ENCODE measurements at places on chromosomes 6 and 20.
A peak's percentile ranks its signal among the peaks of the same experiment; 100 is the strongest.

- no peak for DNase-seq
Measured at GRCh38 chr6:122930252-122931180, 65.5 kb upstream of the CLVS2 start.

DNA sequence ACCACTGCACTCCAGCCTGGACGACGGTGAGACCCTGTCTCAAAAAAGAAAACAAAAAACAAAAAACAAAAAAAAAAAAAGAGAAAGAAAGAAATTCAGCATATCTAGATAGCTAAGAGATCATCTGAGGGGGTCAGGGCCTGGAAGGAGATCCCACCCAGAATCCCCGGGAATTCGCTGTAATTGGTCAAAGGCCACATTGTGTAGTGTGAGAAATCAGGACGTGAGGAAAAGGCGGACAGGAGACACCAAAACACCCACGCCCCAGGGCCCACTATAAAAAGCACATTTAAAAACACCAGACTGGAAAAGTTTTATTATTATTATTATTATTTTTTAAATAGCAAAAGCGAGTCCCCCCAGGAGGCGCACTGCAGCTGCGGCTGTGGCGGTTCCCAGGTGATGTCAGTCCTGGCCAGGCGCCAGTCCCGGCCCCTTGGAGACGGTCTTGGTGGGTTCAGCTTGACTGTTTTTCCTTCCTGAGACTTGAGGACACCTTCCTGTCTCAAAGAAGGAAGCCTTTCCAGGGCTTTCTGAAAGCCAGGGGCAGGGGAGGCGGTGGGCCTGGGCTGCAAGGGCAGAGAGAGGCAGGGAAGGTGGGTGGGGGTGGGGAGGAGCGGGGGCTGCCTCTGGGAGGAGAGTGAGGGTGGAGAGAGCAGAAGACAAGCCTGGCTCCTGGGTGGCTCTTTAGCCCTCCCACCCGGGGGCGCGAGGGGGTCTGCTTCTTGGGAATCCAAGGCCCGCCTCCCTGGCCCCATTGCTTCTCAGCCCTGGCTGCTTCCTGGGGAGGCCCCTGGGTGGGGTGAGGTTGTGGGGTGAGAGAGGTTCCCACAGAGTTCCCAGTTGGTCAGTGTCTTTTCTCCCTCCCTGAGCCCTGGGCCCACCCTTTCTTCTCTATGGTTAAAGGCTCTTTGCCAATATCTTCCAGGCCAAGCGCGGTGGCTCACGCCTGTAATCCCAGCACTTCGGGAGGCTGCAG lies 14.5 kb downstream of the TCF15 start:
- no peak for DNase-seq

- no peak for DNase-seq
Measured at GRCh38 chr6:110439356-110439755, 24.0 kb upstream of the DDO start.

DNA sequence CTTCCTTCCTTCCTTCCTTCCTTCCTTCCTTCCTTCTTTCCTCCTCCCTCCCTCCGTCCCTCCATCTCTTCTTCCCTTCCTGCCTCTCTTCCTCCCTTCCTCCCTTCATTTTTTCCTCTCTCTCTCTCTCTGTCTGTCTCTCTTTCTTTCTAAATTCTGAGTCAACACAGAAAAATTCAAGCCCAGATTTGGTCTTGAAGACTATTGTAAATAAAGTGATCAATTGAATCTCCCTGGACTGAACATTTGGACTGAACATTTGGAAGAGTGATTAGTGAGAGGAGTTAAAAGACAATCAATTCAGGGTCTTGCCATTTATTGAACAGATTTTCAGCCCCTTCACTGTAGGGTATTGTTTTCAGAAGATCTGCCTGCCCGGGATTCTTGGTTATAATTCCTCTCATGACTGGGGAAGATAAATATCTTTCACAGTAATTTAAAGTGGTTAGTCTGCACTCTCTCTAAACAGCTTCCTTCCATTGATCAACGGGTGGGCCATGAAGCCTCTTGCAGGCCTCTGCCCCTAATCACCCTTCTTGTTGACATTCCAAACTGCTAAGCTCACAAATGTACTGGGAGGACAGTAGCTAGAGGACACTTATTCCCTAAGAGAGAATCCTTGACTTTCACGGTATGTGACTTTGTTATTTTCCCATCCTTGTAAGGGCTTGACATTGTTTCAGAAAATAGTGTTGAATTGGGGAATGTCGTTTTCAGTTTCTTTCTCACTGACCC lies 101.7 kb upstream of the BMP2 start:
- DNase-seq, result no peak

GRCh38 chr20:37749620-37750403 lies 56.0 kb downstream of the CTNNBL1 start:
- no peak for DNase-seq

DNA sequence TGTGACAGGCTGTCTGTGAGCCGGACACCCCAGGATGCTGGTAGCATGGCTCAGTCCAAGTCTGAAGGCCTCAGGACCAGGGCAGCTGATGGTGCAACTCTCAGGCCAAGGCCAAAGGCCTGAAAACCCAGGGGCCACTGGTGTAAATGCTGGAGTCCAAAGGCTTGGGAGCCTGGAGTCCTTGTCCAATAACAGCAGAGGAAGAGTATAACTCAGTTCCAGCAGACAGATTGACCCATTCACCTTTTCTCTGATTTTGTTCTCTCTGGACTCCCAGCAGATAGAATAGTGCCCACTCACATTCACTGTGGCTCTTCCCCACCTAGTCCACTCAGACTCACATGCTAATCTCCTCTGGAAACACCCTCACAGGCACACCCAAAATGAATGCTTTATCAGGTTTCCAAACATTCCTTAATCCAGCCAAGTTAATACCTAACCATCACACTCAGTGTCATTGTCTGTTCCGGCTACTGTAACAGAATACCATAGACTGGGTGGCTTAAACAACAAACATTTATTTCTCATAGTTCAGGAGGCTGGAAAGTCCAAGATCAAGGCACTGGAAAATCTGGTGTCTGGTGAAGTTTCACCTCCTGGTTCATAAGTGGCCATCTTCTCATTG lies 5.0 kb upstream of the TRAF3IP2 start:
- no peak for DNase-seq

DNA sequence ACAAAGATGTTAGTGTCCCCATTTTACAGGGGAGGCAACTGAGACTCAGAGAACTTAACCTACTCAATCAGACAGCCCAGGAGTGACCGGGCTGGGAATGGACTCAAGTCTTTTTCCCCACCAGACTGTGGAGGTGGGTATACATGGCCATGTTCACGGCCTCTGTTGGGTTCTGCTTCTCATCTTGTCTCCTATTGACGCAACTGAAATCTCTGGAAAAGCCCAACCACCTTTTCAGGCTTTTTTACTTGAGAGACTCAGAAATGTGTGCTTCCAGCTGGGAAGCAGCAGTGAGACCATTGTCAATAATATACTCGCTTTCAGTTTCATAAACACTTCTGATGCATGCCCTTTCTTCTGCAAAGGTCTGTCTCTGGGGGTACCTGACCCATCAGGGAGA lies 70.7 kb downstream of the SOBP start:
- DNase-seq, result no peak

GRCh38 chr6:56938649-56939191 lies 16.2 kb upstream of the BEND6 start:
- peak; percentile 41 for DNase-seq

DNA sequence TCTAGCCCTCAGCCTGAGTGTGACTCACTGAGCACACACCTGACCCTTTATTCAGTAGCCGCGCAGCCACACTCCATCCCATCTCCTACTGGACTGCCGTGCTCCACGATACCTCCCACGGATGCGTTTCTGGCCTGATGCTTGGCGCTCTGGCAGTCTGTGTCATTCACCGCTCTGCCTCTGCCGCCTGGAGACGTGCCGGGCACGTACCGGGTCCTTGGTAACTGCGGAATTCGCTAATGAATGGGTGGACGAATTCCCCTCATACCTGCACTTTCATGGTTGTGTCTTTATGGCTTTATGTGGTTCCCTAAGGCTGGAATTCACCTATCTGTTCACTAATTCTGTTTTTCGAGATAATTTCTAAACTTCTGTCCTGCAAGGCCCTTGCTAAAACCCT lies 405.7 kb downstream of the QKI start:
- no peak for DNase-seq

- no peak for DNase-seq
Measured at GRCh38 chr6:139990856-139991465, 616.5 kb upstream of the CITED2 start.

DNA sequence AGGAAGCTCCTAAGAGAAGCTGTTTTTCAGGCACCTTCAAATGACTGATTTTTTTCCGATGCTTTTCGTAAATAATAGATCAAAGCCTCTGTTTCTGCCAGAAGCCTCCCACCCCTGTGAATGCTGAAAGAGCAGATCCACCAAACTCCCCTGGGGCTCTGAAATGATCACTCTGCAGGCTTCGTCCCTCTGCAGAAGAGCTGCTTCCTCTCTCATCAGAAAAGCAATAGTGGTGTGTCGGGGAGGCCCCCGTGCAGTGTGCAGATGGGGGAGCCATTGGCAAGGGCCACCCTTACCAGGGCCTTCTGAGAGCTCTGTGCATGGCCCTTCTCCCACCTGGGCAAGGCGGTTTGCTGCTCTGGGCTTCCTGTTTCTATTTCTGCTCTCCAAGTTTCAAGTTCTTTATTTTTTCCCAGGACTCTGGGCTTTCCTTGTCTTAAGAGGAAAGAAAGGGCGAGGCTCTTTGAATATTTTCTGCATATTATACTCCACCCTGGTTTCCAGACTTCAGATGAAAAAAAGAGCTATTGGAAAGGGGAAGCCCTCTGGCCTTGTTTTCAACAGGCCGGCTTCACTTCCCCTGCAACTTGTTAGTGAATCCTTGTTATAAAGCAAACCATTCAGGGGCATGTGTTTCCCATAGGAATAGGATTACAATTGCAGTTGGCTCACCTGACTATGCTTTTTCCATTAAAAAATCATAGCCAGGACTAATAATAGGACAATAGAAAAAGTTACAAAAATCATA lies 155.2 kb downstream of the TTLL2 start:
- no peak for DNase-seq

GRCh38 chr6:97175806-97176205 lies 107.2 kb downstream of the MMS22L start:
- DNase-seq, result no peak

GRCh38 chr20:63854069-63854765 lies 7.1 kb upstream of the ABHD16B start:
- DNase-seq, result peak; percentile 66

DNA sequence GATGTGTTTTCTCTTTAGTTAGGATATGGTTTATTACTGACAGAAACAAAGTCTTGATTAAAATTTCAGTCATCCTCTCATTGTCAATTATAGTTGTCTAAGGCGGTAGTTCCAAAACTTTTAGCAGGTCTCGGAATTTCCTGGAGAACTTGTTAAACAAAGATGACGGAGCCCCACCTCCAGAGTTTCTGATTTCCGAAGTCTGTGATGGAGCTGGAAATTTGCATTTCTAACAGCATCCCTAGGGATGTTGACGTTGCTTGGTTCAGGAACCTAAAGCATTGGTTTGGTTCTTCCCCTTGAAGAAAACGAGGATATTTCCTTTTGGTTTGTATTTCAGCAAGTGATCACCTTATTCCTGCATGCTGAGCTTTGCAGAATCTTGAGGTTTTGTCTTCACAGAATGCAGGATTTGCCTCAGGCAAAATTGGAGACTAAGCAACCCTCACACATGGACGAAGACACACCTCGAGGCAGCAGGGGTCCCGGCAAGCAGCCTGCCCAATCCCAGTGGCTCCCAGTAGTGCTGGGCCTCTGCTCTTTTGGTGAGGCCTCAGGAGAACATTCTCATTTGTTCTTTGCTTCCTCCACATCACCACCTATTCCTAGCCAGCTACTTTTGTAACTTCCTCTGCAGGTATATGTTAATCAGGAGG lies 187.1 kb upstream of the PHACTR1 start:
- no peak for DNase-seq

GRCh38 chr6:49097116-49097515 lies 365.9 kb downstream of the MMUT start:
- no peak for DNase-seq

DNA sequence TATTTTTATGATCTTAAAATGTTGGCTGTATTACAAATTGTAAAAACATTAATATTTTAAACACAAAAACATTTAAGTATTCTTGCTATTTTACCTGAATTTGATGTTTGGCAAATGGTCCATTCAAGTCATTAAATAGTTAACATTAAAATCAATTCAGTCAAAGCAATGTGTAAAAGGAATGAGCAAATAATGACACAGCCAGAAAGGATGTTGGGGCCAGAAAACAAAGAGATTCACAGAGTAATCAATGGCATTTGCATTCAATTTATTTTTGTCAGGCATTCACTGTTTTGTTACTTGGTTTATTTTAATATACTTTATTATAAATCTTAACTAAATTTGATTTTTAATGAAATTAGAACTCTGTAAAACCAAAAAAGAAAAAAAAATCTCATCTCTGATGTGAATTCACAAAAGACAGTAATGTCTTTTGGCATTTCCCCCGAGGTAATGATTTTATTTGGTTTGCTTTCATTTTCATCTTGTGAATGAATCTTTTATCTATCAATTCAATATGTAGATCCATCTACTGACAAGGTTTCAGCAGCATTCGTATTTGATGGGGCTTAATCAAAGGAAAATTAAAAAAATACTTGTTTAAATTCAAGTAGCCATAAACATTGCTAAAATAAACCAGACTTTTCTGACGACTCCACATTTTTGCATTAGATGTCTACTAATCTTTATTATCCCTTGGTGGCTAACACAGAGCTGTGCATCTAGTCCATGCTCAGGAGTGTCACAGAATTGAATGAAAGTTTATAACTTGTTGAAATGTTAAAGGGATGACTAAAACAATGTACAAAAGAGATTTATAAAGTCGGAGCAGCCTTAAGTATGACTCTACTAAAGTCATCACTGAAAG lies 866.7 kb upstream of the GJE1 start:
- no peak for DNase-seq

DNA sequence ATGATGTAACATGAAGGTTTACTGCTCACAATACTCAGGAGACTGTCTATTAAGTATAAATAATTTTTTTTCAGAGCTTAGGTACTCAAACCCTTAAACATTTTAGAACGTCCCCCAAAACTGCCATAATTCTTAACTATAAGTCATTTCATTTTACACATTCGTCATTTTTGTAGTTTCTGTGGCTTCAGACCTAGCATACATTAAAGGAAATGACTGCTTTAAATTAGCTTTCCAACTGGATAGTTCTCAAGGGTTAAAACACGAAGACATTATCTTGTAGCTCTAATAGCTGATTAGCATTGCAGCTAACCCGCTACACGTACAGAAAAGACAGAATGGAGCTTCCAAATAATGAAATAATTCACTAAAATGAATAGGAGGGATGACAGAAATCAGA lies 24.9 kb upstream of the PLN start:
- DNase-seq, result no peak

DNA sequence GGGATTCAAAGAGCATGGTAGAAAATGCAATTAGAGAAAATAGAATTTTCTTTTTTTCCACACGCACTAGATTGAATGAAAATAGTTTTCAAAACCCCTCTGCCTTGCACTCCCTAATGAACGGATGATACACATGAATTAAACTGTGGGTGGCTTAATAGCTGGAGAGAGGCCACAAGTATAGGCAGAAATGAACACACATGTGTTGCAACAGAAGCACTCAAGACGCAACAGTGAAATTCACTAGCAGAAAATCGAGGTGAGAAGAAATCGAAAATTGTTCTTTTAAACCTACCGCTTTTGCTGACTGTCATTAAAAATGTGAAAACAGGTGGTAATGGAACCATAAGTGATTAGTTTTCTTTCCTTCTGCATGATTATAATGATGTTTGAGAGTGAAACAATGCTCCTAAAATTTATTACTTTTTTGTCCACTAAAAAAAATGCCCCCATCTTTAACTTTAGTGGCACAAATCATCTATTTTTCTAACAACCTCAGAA lies 80.1 kb upstream of the SHLD1 start:
- DNase-seq, result no peak

GRCh38 chr20:57922083-57922482 lies 212.3 kb upstream of the PMEPA1 start:
- no peak for DNase-seq

GRCh38 chr6:45727819-45728449 lies 287.7 kb downstream of the CLIC5 start:
- DNase-seq, result no peak

Data from 8988T (cell line).